Fibroblast of the conjunctiva (primary cell): ENCODE measurements at places on chromosomes 7 and 10.

GRCh38 chr10:70359017-70359550, 23.3 kb downstream of the LRRC20 start:
- DNase-seq: no peak

DNA sequence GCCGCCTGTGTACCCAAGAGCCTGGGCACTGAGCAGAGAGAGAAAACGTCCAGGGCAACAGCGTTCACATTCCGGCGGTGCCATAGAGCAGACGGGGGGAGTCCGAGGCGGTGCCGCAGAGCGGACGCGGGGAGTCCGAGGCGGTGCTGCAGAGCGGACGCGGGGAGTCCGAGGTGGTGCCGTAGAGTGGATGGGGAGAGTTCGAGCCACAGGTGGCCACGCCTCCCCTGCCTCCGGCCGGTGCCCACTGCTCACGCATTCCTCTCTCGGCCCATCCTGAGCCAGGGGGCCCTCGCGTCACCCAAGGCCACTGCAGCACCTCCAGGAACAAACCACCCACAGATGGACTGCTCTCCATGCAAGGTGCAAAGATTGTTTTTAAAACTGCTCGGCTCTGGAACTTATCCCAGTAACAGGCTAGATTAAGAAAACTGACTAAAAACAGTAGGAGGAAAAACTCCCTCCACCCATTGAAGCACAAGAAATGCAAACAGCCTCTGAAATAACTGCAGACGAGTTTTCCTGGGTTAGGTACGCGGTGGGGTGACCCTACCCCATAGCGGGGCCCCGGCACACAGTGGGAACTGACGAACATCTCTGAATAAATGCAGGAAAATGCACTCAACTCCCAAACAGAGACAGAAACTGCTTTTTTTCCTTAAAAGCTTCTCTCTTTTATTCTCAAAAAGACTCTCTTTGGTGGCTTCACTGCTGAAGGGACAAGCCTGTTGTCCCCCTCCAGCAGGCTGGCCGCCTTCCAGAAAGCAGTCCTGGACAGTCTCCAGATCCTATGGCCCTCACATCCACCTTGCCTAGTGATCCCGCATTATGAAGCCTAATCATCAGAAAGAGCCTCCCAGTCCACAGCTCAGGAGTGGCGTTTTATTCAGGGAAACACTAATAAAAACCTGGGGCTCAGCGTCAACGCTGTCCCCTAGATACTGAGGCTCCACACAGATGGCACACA, 55.9 kb downstream of the DIP2C start:
- no peak for DNase-seq

GRCh38 chr7:37438906-37439652, 9.6 kb downstream of the ELMO1 start:
- DNase-seq: no peak

DNA sequence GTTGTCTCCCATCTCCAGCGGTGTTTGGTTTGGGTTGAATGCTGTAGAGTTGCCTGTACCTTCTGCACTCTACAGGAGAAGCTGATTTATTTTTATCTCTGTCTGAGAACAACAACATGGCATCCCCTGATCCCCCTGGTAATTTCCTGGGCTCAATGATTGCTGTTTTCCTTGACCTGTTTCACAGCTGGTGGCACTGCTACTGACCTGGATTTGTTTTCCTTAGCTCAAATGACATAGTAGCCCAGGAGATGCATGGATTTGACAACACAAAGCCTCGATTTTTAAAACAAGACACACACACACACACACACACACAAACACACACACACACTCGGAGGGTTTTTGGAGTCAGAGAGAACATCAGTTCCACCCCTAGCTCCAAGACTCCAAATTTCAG, 301.6 kb downstream of the NRG3 start:
- no peak for DNase-seq

DNA sequence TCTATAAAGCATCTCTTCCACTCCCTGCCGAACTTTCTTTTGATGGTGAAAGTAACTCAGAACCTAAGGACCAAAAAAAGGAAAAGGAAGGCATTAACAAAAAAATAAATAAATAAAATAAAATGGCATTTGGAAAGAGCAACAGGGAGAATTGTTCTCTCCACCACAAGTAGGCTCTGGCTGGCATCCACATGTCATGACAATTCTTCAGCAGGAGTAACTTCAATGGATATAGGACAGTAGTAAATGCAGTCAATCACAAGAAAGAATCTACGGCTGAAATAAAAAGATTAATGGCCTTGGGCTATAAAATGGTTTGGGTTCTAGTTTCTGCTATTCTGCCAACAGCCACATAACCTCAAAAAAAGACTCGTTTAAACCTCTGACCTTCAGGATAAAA, 23.9 kb downstream of the NCAPG2 start:
- no peak for DNase-seq

GRCh38 chr7:74226633-74227032, 16.8 kb downstream of the LAT2 start:
- no peak for DNase-seq

DNA sequence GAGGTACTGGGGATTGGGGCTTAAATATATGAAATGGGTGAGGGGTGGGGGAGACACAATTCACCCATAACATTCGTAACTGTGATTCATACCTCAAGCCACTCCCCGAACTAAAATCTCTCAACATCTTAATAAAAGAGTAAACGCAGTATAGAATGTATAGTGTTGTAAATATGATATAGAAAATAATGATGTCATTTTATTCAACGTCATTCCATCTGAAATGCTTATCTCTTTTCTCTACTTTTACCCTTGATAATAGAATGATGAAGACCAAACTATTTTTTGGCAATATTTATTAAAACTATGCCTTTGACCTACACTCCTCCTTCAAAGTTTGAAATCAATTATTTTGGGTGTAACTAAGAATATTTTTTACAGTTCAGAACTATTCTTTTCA, 36.4 kb downstream of the FRA10AC1 start:
- no peak for DNase-seq

DNA sequence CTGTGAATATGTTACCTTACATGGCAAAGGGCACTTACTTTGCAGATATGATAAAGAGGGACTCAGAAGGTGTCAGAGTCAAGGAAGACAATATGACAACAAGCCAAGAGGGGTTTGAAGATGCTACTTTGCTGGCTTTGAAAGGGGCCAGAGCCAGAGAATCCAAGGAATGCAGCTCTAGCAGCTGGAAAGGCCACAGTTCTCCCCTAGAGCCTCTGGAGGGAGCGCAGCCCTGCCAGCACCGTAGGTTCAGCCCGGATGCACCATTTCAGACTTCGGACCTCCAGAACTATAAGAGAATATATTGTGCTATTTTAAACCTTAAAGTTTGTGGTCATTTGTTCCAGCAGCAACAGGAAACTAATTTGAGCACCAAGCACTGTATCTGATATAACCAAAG, 32.9 kb upstream of the WDR11 start:
- no peak for DNase-seq

- no peak for DNase-seq
Observed at GRCh38 chr10:124305131-124305530, 113.6 kb downstream of the OAT start.

GRCh38 chr7:121741896-121742295, 131.1 kb upstream of the PTPRZ1 start:
- no peak for DNase-seq

- DNase-seq: no peak
Observed at GRCh38 chr10:69384320-69384719, 32.4 kb downstream of the TACR2 start.

GRCh38 chr10:28248092-28248491, 54.8 kb downstream of the MPP7 start:
- DNase-seq: peak; percentile 5

DNA sequence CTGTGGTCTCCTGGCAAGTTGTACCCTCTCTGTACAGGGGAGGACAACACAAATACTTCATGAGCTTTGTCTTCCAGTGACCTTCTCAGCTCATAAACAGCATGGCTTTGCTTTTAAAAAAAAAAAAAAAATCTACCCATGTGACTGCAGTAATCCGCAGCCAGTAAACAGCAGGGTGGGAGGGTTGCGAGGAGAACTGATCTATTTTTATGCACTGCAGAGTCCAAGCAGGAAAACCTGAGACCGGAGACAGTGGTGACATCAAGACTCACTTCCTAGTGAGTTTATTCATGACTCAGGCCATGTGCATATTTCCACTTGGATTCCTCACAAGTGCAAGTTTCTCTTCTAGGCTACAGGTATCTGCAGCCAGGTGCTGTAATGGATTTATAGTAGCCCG, 127.9 kb downstream of the NRF1 start:
- DNase-seq: no peak
